PC-9 (cell line): ENCODE measurements at places on chromosomes 4 and X. TPM values are rescaled to one million over a fixed set of nuclear protein-coding genes. Genes with fewer than 3 reads are reported as not detected.

UGT2B17 gene
- not detected in 2 replicates for total RNA-seq

CCDC149 gene
- total RNA-seq, result 8.1 and 9.8 TPM in 2 replicates

- no peaks in the 10 kb centered on the region for H3K36me3 ChIP-seq
- H3K27me3 ChIP-seq, result peaks cover 25% of the 10 kb centered on the region
- no peak overlapping the region for H3K27ac ChIP-seq
- no peak for DNase-seq
These were observed 58.5 kb downstream of the CRLF2 start for GRCh38 chrX:1153940-1154339.

- no peaks in the 10 kb centered on the region for H3K36me3 ChIP-seq
- peaks cover 10% of the 10 kb centered on the region; the same call in 1 of the 2 replicates for H3K4me1 ChIP-seq
- no peak overlapping the region for H3K27ac ChIP-seq
- no peaks in the 10 kb centered on the region for H3K27me3 ChIP-seq
- DNase-seq, result peak; percentile 64
These were observed 37.8 kb downstream of the GAB3 start for GRCh38 chrX:154712781-154713740.

GRCh38 chr4:101349801-101350064 is 2.4 kb upstream of the PPP3CA start:
- no peak overlapping the region for H3K4me3 ChIP-seq
- peak overlapping the region; percentile 83 for H3K27ac ChIP-seq
- H3K36me3 ChIP-seq, result no peaks in the 10 kb centered on the region
- H3K27me3 ChIP-seq, result no peaks in the 10 kb centered on the region

DNA sequence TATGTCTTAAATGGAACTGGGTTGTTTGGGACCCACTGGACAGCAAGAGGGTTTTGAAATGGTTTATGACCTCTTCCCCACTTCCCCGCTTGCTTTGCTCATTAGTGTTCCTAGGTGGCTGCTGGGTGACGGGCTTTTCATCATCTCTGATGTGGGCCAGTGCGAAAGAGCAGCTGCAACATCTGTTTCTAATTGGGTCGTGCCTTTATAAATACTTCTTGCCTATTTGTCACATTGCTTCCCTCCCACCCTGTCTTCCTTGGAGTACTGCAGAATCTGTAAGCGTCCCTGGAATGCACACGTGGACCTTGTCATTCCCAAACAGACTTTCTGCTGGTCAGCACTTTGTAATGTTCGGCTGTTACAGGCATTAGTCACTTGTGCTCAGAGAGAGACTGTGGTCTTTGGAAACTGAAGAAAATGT is 35.2 kb downstream of the SEPTIN11 start:
- no peak overlapping the region for H3K4me3 ChIP-seq
- no peaks in the 10 kb centered on the region for H3K27me3 ChIP-seq
- DNase-seq, result no peak
- H3K27ac ChIP-seq, result no peak overlapping the region

DNA sequence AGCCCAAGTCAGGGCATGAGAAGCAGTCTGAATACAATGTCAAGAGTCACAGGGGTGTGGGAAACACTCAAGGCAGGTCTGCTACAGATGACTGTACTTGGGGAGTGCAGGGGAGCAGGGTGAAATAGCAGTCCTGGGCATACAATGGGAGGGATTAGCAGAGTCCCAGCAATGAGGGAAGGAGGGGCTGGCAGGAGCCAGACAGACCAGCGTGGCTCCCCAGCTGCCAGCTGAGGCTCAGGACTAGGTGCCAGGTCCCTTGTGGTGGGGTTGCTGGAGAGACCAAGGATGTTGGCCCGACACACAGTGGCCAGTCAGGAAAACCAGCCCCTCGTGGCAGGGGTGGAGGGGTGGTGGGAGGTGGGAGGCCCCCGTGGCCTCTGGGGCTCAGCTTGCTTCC is 86.6 kb downstream of the RTL5 start:
- no peak overlapping the region for H3K27ac ChIP-seq
- peaks cover 5% of the 10 kb centered on the region; the same call in 1 of the 2 replicates for H3K27me3 ChIP-seq
- no peak overlapping the region for H3K4me3 ChIP-seq
- H3K36me3 ChIP-seq, result no peaks in the 10 kb centered on the region
- no peak for DNase-seq

GRCh38 chr4:44861756-44862155 is 135.4 kb upstream of the GNPDA2 start:
- H3K4me1 ChIP-seq, result no peaks in the 10 kb centered on the region
- no peaks in the 10 kb centered on the region for H3K27me3 ChIP-seq
- no peak for DNase-seq
- no peak overlapping the region for H3K4me3 ChIP-seq
- no peak overlapping the region for H3K27ac ChIP-seq
- H3K36me3 ChIP-seq, result no peaks in the 10 kb centered on the region

DNA sequence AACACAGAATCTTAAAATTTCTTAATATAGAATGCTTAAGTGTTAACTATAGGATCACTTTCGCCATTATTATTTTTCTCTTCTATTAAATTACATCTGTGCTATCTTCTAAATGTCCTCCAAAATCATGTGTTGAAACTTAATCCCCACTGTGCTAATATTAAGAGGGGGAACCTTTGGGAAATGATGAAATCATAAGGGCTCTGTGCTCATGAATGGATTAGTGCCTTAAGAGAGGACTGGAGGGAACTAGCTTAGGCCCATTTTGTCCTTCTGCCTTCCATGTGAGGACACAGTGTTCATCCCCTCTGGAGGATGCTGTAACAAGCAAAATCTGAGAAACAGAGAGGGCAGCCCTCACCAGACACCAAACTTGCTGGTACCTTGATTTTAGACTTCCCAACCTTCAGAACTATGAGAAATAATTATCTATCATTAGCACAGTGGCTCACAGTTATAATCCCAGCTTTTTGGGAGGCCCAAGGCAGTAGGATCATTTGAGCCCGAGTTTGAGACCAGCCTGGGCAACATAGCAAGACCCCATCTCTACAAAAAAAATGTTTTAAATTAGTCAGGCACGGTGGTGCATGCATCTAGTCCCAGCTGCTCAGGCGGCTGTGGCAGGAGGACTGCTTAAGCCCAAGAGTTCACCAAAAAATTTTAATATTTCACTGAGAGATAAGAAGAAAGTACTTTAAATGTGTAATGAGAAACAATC is 26.3 kb downstream of the KLHL8 start:
- H3K27me3 ChIP-seq, result no peaks in the 10 kb centered on the region
- H3K36me3 ChIP-seq, result no peaks in the 10 kb centered on the region
- H3K4me1 ChIP-seq, result no peaks in the 10 kb centered on the region
- DNase-seq, result no peak

DNA sequence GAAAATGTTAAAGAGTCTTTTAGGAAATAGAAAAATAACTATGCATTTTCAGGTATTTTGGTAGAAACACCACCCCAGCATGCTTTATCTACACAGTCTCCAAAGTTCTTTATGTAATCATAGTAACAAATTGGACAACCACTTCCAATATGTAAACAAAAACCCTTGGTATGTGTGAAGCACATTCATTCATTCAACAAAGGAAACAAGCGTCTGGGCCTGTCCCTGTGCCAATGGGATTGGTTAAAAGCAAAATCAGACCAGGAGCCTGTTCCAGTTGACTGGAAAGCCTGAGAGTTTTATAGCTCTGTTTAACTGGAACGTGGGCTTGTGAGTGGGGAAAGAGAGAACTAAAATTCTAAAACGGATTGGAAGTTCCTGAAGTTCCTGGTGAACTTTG is 41.3 kb upstream of the TENM3 start:
- peaks cover 23% of the 10 kb centered on the region; the same call in 1 of the 2 replicates for H3K27me3 ChIP-seq
- no peak overlapping the region for H3K27ac ChIP-seq
- H3K4me3 ChIP-seq, result no peak overlapping the region
- no peaks in the 10 kb centered on the region for H3K36me3 ChIP-seq
- H3K4me1 ChIP-seq, result no peaks in the 10 kb centered on the region

DNA sequence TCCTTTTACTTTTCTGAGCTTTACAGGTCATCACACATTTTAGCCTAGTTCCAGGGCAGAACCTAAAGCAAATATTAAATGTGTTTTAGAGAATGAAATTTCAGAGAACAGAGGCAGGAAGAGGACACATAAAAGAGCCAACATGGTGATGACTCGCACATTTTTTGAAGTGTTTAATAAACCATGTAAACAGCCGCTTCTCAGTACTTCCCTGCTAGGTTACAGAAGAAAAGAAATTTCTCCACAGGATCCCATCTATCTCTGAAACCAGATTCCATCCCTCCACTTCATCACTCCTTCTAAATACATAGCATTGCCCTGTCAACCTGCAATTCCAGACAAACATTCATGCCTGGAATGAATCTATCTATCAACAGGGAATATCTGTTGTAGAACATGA is 949.5 kb upstream of the PCDH7 start:
- H3K4me1 ChIP-seq, result no peaks in the 10 kb centered on the region
- H3K27me3 ChIP-seq, result no peaks in the 10 kb centered on the region
- DNase-seq, result no peak
- H3K36me3 ChIP-seq, result no peaks in the 10 kb centered on the region
- no peak overlapping the region for H3K4me3 ChIP-seq
